ENCODE measurements at places on chromosomes 2 and 18. TPM values are rescaled to one million over a fixed set of nuclear protein-coding genes. Genes with fewer than 3 reads are reported as not detected.

Gene NETO1
- not detected for total RNA-seq

DNA sequence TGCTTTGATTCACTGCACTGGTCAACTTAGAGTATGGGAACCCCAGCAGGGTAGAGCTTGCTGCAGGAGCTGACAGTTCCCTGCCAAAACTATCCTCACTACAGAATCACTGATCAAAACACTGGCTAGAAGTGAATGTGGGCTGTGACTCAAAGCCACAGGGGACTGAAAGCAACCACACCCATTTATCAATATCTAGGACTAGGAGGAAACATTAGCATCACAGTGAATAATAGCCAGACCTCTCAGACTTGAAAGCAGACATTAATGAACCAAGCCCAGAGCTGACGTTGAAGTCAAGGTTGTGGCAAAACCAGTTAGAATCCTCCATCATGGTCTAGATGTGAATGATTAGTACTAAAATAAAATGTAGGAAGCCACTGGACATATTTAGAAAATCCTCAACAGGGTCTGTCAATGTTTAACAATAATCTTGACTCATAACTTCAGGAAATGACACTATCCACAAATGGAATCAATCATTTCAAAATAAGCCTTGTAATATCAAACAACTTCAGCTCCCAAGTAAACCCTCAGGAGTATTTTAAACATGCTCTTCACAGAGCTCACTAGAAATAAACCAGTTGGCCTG, 131.4 kb downstream of the CDH20 start:
- no peak for DNase-seq

- no peak for DNase-seq
Measured at GRCh38 chr2:43419876-43420275, 176.0 kb downstream of the THADA start.

- DNase-seq, result no peak
Measured at GRCh38 chr2:238106339-238106697, 6.2 kb downstream of the ESPNL start.

GRCh38 chr2:10469301-10469700, 21.2 kb upstream of the ODC1 start:
- no peak for DNase-seq

Gene FSHR
- total RNA-seq, result not detected

Gene REL
- total RNA-seq, result 4.2 TPM

GRCh38 chr2:229575569-229576315, 138.6 kb downstream of the DNER start:
- DNase-seq, result no peak

Measured in gastrocnemius medialis (tissue), 4 donors.